ENCODE measurements at places on chromosomes 11 and 22.

DNA sequence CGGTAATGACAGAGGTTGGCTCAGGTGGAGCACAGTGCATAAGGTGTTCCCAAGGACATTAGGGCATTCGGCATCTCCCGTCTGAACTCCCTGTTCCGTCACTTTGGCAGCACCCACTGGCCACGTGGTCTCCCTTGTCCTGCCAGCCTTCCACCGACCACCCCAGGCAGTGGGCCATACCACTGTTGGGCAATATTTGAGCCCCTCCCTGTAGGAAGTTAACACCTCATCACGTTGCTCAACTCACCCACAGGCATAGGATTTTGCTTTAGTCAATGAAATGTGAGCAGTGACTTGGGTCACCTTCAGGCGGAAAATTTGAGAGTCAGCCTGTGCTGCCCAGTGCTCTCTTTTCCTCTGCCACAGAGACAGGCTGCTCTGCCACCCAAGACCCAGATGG is 44.0 kb downstream of the SERPINH1 start:
- DNase-seq = no peak
- H3K4me1 ChIP-seq = no peaks in the 10 kb centered on the region
- no peaks in the 10 kb centered on the region for H3K36me3 ChIP-seq
- H3K27ac ChIP-seq = no peak overlapping the region

- H3K27ac ChIP-seq = peak overlapping the region; percentile 62
- H3K4me1 ChIP-seq = peaks cover 36% of the 10 kb centered on the region
- no peaks in the 10 kb centered on the region for H3K36me3 ChIP-seq
- DNase-seq = no peak
Observed at GRCh38 chr11:47863189-47863897, 15.2 kb upstream of the NUP160 start.

DNA sequence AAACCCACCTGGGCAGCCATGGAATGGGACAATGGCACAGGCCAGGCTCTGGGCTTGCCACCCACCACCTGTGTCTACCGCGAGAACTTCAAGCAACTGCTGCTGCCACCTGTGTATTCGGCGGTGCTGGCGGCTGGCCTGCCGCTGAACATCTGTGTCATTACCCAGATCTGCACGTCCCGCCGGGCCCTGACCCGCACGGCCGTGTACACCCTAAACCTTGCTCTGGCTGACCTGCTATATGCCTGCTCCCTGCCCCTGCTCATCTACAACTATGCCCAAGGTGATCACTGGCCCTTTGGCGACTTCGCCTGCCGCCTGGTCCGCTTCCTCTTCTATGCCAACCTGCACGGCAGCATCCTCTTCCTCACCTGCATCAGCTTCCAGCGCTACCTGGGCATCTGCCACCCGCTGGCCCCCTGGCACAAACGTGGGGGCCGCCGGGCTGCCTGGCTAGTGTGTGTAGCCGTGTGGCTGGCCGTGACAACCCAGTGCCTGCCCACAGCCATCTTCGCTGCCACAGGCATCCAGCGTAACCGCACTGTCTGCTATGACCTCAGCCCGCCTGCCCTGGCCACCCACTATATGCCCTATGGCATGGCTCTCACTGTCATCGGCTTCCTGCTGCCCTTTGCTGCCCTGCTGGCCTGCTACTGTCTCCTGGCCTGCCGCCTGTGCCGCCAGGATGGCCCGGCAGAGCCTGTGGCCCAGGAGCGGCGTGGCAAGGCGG is 11.4 kb upstream of the ARHGEF17 start:
- no peak for DNase-seq
- peaks cover 2% of the 10 kb centered on the region for H3K4me1 ChIP-seq
- H3K27ac ChIP-seq = no peak overlapping the region
- no peaks in the 10 kb centered on the region for H3K36me3 ChIP-seq

GRCh38 chr11:133918608-133919260 is 38.0 kb downstream of the IGSF9B start:
- peaks cover 3% of the 10 kb centered on the region for H3K4me1 ChIP-seq
- H3K4me3 ChIP-seq = no peak overlapping the region
- peaks cover 44% of the 10 kb centered on the region for H3K36me3 ChIP-seq
- DNase-seq = no peak

DNA sequence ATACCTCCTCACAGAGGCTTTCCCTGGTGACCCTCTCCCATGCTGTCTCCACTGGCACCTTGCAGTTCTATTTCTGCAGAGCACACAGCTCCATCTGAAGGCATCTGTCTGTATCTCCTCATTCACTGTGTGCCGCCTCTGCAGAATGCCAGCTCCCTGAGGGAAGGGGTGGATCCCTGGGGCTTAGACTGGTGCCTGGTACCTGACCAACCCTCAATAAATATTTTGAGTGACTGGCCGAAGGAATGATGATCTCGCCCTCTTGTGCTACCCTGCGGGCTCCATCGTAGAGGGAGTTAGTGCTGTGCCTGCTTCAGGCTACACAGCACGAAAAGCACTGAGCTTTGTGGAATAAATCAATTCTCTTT is 1.6 kb downstream of the CBX7 start:
- H3K27me3 ChIP-seq = peaks cover 26% of the 10 kb centered on the region
- peak overlapping the region; percentile 66 for H3K4me3 ChIP-seq
- peaks cover 22% of the 10 kb centered on the region for H3K4me1 ChIP-seq
- no peak for DNase-seq
- no peak overlapping the region for H3K27ac ChIP-seq

GRCh38 chr11:133172349-133172748 is 360.0 kb downstream of the OPCML start:
- H3K36me3 ChIP-seq = no peaks in the 10 kb centered on the region
- DNase-seq = no peak
- no peaks in the 10 kb centered on the region for H3K4me1 ChIP-seq
- no peak overlapping the region for H3K27ac ChIP-seq
- H3K27me3 ChIP-seq = no peaks in the 10 kb centered on the region

- H3K27me3 ChIP-seq = no peaks in the 10 kb centered on the region
- no peaks in the 10 kb centered on the region for H3K36me3 ChIP-seq
- H3K4me1 ChIP-seq = no peaks in the 10 kb centered on the region
- H3K4me3 ChIP-seq = no peak overlapping the region
Observed at GRCh38 chr11:103987629-103988594, 48.5 kb upstream of the DDI1 start.

DNA sequence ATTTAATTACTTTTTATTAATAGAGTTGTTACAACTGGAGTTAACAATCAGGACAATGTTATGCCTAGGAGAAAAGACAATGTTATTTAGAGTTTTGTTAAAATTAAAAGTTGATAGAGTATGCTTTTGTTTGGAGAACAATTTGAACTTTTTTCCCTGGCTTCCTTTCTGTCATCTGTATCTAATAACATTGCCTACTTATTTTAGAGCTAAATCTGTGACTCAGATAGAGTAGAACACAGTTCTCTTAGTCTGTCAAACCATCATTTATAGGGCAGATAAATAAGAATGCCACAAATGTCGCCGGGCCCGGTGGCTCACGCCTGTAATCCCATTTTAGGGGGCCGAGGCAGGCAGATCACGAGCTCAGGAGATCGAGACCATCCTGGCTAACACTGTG is 28.9 kb upstream of the YAP1 start:
- no peak for DNase-seq
- no peak overlapping the region for H3K27ac ChIP-seq
- no peaks in the 10 kb centered on the region for H3K4me1 ChIP-seq
- H3K4me3 ChIP-seq = no peak overlapping the region
- H3K36me3 ChIP-seq = no peaks in the 10 kb centered on the region
- no peaks in the 10 kb centered on the region for H3K27me3 ChIP-seq

DNA sequence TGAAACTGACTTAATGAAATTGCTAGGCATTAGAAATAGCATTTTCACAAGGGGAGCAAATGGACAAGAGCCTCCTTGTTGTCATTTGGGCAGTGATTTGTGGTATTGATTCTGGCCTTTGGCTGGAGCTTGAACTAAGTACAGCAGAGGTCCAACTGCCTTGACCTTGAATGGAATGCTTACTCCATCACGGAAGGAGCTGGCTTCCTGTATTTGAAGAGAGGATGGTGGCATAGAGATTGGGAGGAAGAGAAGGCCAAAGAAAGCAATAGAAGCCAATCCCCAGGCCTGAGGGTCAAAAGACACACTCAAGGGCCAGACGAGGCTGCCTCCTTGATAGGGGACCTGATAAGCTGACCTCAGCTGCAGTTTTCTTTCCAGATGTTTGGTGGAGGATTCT is 126.6 kb upstream of the MPPED2 start:
- no peaks in the 10 kb centered on the region for H3K4me1 ChIP-seq
- no peak for DNase-seq
- no peaks in the 10 kb centered on the region for H3K27me3 ChIP-seq
- H3K27ac ChIP-seq = no peak overlapping the region
- no peaks in the 10 kb centered on the region for H3K36me3 ChIP-seq
- no peak overlapping the region for H3K4me3 ChIP-seq

DNA sequence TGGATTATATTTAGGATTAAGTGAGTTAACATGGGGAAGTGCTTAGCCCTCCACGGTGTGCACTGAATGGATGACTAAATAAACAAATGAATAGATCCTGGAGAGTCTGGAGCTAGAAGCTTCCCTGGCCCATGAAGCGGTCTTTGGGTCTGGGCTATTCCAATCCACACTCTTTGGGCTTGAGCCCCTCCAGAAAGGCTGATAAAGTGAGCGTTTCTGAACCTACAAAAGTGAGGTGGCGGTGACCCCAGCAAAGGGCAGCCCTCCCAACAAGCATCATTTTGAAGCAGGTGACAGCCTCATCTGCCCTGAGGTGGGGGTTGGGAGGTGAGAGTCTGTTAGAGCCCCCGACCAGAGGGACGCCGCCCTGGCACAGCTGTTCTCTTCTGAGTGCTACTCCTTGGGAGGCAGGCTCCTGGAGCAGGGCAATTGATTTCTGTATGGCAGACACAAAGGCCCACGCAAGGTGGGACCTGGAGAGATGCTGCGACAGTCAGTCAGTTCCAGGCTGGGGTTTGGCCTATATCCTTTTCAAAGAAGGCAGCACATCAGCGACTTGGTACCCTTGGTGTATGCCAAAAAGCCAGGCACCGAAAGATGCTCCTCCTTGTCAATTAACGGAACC is 157.8 kb downstream of the CACNA1I start:
- H3K36me3 ChIP-seq = no peaks in the 10 kb centered on the region
- DNase-seq = no peak
- peaks cover 27% of the 10 kb centered on the region for H3K27me3 ChIP-seq
- H3K4me1 ChIP-seq = no peaks in the 10 kb centered on the region
- no peak overlapping the region for H3K4me3 ChIP-seq

DNA sequence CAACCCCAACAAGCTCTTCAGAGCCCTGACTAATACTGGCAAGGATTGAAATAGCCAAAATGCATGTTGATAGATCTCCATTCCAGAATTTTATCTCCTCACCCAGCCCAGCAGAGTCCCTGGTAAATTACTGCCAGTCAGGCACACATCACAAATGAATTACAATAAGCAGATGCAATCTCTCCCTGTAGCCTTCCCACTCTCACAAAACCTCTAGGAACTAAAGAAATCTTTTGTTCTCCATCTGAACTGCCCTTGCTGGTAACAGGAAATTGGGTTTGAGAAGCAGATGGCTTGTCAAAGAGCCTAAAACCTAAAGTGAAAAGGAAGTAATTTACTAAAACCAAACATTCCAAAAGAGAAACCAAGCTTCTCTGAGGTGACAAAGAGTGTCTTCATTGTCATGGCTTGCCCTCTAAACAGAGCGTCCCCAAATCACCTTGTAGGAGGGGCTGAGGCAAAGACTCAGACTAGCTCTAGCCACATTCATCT is 59.5 kb downstream of the FAM168A start:
- H3K4me3 ChIP-seq = peak overlapping the region; percentile 56
- peaks cover 20% of the 10 kb centered on the region for H3K4me1 ChIP-seq
- H3K36me3 ChIP-seq = peaks cover 6% of the 10 kb centered on the region
- H3K27ac ChIP-seq = peak overlapping the region; percentile 90
- H3K27me3 ChIP-seq = no peaks in the 10 kb centered on the region
- DNase-seq = peak; percentile 5

- H3K27ac ChIP-seq = no peak overlapping the region
- no peak for DNase-seq
- H3K36me3 ChIP-seq = no peaks in the 10 kb centered on the region
- H3K4me1 ChIP-seq = no peaks in the 10 kb centered on the region
Observed at GRCh38 chr11:113019711-113020110, 58.5 kb downstream of the NCAM1 start.

DNA sequence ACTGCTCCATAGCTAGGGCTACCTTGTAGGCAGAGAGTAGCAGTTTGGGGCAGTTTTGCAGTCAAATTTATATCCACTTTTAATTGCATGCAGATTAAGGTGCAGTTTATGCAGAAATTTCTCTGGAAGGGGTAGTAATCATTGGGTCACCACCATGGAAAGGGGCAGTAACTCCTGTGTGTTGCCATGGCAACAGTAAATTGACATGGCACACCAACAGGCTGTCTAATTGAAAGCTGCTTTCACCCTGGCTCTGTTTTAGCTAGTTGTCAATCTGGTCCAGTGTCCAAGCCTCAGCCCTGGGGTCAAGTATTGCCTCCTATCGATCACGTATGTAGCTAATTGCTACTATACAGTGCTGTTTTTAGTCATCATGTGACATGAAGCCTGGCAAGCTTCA is 786.1 kb upstream of the CNTN5 start:
- no peaks in the 10 kb centered on the region for H3K36me3 ChIP-seq
- H3K4me1 ChIP-seq = no peaks in the 10 kb centered on the region
- H3K27ac ChIP-seq = no peak overlapping the region
- no peak for DNase-seq
- no peaks in the 10 kb centered on the region for H3K27me3 ChIP-seq

GRCh38 chr11:44952500-44953260 is 2.0 kb upstream of the TP53I11 start:
- peaks cover 9% of the 10 kb centered on the region for H3K4me1 ChIP-seq
- no peak for DNase-seq
- peaks cover 21% of the 10 kb centered on the region for H3K27me3 ChIP-seq
- no peaks in the 10 kb centered on the region for H3K36me3 ChIP-seq
- no peak overlapping the region for H3K4me3 ChIP-seq
- no peak overlapping the region for H3K27ac ChIP-seq

DNA sequence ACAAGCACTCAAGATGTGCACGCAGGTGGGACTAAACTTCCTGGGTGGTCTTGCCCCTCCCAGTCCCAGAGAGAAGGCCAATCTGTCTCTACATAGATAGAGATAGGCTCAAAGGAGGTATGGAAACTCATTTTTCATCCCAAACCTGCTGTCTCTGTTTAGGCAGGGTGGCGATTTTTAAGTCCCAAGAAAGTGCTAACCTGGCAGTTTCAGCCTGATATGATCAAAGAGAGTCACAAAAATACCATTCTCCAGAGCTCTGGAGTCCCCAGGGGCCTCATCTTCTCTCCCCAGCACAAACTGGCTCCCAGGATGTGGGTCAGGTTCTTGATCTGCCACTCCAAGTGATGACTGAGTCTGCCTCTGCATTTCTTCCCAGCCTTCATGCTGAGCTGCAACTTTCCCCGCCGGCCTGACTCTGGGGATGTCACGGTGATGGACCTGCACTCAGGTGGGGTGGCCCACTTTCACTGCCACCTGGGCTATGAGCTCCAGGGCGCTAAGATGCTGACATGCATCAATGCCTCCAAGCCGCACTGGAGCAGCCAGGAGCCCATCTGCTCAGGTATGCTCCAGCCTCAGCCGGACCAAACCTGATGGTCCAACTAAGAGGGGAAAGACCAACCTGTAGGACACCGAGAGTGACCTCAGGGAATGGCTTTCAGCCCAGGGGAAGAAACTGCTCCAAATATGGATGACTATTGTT is 129.5 kb downstream of the SEZ6L start:
- H3K27ac ChIP-seq = no peak overlapping the region
- DNase-seq = no peak
- no peak overlapping the region for H3K4me3 ChIP-seq
- H3K4me1 ChIP-seq = peaks cover 13% of the 10 kb centered on the region
- H3K36me3 ChIP-seq = no peaks in the 10 kb centered on the region
- peaks cover 5% of the 10 kb centered on the region for H3K27me3 ChIP-seq
